ENCODE measurements at places on chromosomes 1 and 21.

DNA sequence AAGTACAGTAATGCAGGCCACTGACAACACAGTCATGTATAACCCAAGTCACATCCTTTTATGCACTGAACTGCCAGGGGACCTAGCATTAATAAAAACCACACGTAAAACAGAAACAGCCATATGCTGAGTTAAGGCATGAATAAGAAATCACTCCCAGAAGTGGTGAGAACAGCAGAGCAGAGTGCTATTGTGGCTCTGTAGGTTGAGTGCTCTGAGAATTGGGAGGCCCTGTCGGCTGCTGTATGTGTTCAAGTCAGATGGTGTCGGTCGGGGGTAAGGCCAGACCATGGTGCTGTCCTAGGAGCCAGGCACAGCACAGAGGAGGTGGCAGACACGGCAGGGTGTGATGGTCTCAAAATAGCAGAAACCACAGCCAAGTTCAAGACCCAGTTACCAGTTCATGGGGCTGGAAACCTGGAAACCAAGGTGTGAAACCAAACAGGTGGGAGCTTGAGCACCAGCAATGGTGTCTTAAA, 126.6 kb upstream of the COA6 start:
- DNase-seq, result no peak

DNA sequence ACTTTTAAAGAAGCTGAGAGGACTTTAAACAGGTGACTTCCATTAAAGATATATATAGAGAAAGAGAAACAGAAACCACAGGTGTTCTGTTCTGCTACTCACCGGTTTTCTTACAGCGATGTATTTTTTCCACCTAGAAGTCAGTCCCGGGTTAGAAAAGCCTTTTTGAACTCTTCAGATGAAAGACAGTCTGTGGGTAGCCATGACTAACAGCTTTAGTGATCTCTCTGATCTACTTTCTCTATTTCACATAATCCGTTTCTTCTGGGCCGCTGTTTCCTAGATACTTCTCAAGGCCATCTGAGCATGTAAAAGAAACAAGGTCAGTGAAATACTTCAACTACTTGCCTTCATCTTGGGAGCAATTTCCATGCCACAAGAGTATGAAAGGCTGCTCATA, 25.1 kb downstream of the WDR64 start:
- no peak for DNase-seq

DNA sequence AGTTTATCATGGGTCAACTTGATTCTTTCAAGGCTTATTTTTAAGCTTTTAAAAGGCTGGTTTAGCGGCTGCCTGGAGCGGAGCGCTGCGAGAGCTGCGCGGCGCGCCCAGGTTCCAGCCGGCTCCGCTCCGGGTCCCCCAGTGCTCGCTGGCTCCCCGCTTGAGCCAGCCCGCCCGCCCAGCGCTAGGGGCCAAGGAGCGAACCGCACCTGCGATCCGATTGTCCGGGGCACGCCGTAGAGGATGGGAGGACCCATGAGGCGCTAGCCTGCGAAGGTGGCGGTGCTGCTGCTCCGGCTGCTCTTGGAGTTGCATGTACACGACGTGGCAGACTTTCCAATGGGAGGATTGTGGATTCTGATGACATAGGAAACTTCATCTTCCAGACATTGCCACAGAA, 9.9 kb upstream of the CFHR4 start:
- no peak for DNase-seq

GRCh38 chr1:15451014-15451722, 5.4 kb upstream of the CELA2A start:
- no peak for DNase-seq

DNA sequence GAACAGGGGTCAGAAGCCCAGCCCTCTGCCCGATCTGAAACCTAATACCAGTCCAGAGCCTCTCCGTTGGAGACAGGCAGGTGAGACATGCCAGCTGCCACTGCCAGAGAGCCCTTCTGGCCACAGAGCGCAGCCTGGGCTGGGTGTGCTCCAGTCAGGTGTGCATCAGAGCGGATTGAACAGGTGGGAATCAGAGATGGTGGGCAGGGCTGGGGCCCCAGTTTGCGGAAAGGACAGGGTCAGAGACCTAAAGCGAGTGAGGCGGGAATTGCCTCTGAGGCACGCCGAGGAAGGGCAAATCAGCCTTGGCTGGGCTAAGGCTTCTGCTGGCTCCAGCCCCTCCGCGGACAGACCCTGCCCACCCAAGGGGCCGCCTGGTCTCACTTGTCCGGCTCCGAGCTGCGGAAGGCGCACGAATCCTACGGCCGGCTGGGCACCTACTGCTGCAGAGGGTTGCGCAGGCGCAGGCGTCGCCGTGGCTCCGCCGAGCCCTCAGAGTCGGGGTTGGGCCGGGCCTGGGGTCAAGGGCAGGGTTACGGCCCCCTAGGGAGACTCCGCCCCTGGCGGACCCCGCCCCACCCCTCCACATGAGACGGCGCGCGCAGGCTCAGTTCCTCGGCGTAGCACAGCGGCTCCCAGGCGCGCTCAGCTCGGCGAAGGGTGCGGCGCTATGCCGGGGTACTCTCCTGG, 10.3 kb downstream of the CPLANE2 start:
- DNase-seq, result no peak

DNA sequence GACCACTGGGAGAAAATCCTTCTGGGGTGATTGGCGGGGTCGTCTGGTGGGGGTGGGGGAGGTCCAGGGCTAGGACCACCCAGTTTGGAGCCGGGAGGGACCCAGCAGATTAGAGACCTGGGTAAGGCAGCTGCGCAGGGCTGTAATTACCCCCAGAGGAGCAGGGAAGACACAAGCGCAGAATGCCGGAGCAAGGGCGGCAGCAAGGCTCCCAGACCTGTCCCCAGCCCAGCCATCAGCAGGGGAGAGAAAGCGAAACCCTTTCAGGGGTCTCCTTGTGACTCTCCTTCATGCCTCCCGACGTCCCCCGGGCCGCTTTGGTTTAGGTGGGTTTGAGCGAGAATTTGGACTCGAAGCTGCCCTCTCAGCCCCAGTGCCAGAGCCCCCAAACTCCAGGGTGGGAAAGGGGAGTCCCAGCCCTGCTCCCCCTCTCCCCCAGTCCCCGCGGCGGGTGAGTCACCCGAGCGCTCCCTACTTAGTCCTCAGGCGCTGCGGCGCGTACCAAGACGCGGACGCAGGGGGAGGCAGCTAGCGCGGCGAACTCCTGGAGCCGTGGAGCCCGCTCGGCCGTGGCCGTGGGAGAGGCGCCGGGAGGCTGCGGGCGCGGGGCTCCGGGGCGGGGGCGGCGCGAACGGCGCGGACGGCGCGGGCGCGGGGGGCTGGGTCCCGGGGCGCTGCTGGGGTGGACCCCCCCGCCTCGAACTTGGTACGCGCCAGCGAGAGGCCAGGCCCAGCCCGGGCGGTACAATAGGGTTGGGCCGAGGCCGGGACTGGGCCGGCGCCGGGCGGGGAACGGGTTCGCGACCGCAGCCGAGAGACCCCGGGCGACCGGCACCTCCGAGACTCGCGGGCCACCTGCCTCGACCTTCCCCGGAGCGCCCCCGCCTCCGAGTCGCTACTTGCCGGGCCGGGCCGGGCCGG, at the start of gene MAP7D1:
MAP7D1 (plus strand) TSS at position 753 of the 921 bp plus-strand sequence. CDS start 258 bp downstream, outside the sequence.
- peak; percentile 85 for DNase-seq

DNA sequence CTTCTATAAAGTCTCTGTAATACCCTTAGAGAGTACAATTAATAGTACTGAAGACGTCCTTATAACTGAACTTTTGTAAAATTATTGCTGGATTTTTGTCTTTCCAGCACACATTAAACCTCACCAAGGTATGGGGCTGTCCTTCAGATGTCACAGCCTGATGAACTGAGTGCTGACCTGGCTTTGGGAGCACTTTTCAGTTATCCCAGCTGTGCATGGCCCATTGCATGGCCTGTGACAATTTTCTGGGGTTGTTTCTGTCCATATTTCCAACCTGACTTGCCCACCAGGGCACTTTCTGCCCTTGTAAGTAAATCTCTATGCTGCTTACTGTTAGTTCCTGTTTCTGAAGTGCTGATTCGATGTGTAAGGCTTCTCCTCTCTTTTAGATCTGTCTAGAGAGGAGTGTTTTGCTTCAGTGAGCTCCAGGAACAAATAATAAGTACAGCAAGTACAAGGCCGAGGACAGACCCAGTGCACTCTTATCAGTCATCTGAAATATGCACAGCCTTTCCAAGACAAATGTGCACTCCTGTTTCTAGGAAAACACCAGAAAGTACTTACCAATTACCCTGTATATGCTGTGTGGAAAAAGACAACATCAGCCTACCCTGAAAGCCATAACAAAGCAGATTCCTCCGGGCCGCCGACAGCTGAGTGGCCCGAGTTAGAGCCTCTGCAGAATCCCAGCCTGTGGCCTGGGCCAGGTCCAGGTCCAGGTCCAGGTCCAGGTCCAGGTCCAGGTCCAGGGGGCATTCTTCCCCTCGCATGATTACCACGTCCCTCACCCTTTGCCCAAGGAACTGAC, 121.7 kb downstream of the DHRS3 start:
- DNase-seq, result no peak

DNA sequence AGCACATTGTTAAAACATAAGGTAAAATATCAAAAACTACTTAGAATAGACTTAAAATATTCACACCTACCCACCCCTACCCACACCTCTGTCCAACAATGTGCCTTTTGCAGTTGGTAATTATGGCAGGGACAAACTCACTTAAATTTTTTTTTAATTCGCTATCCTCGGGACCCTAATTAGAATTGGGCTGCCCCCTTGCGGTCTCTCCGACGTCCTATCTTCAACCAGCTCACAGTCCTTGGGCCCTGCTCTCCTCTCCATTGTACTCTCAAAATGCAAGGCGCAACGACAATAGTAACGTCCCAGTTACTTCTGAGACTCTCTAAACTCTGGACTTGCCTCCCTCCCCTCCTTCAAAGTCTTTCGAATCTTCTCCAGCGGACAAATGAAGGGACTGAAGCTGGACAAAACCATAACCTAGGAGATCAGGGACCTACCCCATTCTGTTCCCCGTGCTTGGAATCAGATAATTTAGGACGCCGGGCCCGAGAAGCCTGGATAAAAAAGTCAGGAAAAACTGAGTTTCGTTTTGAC, 1.1 kb upstream of the CIART start:
- peak; percentile 38 for DNase-seq

- DNase-seq, result no peak
Observed at GRCh38 chr21:43333298-43334062, 93.5 kb downstream of the SIK1 start.

DNA sequence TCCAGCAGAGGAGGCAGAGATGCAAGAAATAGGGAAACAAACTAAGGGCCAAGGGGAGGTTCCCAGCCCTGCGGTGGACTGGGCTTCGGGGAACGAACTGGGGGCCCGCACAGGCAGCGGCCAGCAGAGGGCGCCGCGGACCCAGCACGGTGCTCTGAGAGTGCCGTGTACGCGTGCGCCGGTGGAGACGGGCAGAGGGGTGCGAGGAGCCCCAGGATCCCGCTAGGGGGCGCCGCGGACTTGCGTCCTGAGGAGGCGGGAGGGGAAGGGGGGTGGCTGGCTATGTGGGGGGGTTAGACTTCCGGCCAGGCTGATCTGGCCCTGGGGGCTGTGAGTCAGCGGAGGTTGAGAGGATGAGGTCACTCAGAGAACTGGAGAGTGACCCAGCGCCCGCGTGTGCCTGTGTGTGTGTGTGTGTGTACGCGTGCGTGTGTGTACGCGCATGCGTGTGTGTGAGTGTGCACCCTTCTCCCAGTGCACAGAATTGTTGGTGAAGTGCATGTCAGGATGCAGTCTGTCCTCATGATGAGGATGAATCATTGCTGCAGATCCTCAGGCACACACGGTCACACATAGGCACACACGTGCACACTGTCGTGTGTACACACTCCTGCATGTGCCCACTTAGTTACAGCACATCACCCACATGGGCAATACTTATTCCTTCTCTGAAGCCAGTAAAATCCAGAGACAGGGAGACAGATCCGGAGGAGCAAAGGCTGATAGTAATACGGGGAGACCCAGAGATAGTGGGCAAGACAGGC, 17.0 kb downstream of the NES start:
- peak; percentile 83 for DNase-seq

DNA sequence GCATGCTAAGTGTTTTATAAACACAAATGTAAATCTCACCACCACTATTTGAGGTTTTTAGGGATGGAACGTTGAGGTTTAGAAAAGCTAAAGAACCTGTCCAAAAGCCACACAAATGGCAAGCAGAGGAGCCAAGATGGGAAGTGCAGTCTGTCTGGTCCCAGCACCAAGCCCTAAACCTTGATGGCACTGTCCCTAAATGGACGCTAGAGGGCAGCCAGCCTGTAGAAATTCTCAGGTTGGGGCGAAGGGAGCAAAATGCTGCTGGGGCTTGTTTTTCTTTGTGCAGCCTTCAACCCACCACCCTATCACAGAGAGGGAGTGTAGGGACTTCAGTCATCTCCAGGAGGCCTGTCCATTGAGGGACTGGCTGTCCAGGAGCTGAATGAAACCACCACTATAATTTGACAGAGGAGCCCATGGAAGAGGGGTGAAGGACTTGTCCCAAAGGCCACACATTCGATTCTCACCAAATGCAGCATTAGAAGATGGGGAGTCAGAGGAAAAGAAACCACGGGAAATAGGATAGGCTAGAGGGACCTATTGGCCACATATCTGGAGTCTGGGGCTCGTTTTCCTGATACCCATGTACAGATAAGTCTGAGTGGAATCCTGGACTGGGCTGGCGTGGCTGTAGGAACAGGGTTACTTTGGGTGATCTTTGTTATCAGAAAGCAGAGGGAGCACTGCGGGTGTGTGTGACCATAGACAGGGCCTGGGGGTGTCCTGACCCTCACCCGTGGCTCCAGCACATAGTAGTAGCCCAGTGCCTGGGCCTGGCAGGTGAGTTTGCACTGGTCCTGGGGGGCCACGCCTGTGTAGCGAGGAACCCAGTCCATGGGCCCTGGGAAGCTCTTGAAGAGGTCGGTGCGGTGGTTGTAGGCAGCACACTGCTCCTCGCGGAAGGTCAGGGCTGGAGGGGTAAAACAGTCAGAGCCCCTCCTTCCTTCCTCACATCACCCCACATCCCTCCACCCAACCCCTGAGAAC, 6.1 kb downstream of the ADAMTS4 start:
- DNase-seq, result peak; percentile 61

GRCh38 chr1:56820755-56821461, 1.7 kb upstream of the FYB2 start:
- peak; percentile 36 for DNase-seq

GRCh38 chr1:202585590-202585933, 124.7 kb downstream of the SYT2 start:
- no peak for DNase-seq

DNA sequence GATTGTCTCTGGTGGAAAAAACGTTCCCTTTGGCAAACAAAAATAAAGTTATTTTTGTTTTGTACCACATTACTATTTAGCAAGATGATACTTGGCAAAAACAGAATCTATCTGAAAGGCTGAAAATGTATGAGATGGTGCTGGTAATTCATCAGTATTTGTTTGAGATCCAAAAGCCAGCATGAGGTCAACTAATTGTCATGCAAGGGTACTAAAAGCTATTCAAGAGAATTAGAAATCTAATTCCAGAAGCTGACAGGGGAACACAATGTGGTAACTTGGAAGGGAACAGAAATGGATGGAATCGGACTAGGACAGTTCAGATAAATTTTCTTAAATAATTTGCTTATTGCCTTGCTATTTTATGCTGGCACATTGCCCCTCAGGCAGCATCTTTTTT, 263.8 kb downstream of the KCNT2 start:
- no peak for DNase-seq

DNA sequence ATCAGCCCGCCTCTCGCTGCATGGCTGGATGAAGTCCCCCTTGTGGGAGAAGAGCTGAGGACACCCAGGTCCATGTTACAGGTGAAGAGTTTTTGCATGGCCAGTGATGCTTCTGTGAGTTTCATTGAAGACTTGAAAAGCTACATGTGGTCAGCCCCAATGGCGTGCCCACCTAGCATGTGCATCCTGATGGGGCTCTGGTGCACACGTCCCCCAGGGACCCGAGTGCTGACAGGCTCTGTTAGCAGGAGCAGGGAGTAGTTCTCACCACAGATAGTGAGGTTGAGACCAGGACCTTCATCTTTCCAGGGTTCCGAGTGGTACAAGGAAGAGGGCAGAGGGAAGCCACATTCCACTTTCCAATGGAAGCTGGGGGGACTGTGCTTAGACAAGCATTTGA, 184.8 kb upstream of the C1orf174 start:
- DNase-seq, result no peak

Data from effector CD4-positive, alpha-beta T cell (primary cell).